ENCODE measurements at places on chromosomes 13 and 19.

GRCh38 chr19:35042056-35042730 is 672 bp downstream of the HPN start:
- DNase-seq, result no peak

GRCh38 chr19:45130888-45131615 is 29.7 kb downstream of the NKPD1 start:
- DNase-seq, result no peak

DNA sequence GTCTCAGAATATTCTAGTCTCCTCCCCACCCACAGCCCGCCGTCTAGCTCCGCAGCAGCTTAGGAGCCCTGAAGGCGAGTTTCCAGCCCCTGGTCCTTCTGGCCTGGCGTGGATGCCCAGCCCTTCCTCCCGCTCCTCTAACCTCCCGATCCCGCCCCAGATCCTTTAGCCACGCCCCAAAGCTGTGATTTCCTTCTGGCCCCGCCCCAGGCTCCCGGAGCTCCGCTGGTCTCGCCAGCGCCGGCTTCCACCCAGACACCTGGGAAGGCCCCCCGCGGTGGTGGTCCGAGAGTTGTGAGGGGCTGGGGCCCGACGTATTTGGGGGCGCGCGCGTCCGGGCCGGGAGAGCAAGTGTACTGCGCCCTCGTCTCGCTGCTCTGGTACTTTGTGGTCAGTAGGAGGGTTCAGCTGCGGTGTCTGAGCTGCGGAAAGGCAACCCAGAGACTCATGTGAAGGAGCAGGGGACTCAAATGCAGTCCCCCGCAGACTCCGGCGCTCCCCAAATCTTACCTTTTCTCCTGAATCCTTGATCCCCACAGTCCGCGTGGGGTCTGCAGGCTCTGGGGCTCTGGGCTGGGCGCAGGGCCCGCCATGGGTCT is at the start of gene CGB7:
TSS of gene CGB7 (minus strand) at position 114 of the 599 bp plus-strand sequence. CDS start 2,374 bp downstream, outside the sequence.
- peak; percentile 26 for DNase-seq

DNA sequence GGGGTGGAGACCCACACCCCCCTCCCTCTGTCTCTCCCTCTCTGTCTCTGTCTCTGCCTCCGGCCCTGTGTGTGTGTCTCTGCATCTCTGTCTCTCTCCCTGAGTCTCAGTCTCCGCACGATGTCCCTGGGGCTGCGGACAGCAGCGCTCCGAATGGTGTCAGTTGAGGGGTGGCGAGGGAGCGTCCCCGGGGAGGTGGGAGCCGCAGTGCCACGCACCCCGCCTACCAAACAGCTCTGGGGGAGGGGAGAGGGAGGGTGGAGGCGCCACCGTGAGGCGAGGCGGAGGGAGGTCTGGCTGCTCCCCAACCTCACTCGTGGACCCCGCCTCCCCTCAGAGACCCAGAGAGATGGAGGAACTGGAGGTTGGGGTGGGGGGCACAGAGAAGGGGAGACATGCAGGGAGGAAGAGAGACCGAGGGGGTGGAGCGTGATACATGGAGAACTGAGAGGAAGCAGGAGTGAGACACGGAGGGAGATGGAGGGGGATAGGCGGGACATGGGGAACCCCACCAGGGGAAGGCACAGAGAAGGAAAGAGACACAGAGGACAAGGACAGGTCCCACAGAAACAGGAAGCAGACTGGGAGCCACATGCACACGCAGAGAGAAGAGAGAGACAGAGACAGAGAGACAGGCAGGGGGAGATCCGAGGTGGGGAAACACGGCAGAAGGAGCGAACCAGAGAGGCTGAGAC is 7.2 kb downstream of the ERFL start:
- DNase-seq, result no peak

GRCh38 chr13:26531742-26532141 is 25.7 kb upstream of the WASF3 start:
- no peak for DNase-seq

DNA sequence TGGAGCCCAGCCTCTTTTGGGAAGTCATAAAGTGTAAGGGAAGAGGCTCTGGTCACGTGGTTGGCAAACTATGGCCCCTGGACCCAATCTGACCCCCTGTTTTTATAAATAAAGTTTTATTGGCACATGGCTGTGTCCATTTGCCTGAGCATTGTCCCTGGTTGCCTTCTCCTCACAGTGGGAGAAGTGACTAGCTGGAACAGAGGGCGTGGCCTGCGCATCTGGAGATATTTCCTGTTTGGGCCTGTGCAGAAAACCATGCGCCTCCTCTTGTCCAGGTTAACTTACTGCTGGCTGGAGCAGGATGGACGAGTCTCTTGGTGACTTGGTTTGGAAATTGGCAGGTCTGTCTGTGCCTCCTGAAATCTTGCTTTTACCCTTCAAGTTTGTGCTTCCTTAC is 48.3 kb downstream of the KDM4B start:
- no peak for DNase-seq

DNA sequence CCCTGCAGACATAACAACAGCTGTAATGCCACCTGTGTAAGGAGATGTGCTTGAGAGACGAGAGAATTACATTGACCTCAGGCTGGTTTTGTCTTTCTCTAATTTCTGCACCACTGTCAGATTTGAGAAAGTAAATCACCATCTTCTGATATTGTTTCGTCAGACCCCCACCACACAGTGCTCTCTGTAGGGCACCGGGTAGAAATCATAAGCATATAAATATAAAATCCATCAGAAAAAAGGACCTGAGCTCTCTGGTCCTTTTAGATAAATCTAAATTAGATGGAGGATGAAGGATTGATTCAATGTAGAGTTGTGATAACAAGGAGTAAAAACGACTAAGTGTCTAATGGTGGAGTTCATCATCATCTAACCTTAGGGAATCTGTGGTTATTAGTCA is 1981.0 kb upstream of the PRR20A start:
- no peak for DNase-seq

DNA sequence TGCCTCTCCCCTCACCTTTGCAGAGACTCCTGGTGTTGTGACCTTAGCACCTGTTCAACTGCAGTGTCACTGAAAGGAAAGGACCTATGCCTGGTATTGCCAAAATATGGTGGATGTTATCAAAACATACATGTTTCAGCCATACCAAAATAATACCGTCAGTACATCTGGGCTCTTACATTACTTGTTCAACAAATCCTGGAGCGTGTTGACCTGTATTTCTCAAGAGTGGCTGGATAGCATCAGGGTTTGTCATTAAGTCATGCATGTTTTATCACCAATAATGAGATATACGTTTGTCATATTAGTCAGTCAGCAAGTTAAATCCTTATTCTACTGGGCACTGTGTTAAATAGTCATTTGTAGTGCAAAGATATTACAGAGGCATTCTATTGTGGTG is 290.8 kb downstream of the SHISA2 start:
- no peak for DNase-seq

DNA sequence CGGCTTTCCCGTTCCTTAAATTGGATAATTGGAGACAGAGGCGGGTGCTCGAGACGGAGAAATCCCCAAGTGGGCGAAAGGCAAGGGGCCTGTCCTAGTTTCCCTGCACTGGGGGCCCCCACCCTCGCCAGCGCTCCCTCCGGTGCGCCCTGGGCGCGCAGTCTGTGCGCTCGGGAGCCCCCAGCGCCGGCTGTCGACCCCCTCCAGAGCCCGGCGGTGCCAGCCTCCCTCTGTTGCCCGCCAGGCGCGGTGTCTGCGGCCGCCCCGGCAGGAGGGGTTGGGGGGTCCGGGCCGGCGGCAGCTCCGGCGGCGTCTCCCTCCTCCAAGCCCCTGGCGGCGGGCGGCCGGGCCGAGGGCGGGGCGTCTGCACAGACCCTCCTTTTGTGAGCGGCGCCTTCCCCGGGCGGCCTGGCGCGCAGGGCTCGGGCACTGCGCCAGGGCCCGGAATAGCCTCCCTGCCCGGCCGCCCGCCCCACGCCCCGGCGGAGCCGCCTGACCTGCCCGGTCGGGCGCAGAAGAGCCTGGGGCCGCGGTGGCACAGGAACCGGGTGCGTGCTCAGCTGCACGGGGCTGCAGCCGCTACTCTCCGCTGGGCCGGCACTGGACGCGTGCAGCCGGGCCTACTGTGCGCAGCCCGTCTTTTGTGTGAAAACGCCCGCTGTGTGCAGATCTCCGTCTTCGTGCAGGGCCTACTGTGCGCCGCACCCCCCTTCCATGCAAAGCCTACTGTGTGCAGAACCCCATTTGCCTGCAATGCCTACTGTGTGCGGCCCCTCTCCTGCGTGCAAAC is 13.2 kb downstream of the GADD45B start:
- no peak for DNase-seq

DNA sequence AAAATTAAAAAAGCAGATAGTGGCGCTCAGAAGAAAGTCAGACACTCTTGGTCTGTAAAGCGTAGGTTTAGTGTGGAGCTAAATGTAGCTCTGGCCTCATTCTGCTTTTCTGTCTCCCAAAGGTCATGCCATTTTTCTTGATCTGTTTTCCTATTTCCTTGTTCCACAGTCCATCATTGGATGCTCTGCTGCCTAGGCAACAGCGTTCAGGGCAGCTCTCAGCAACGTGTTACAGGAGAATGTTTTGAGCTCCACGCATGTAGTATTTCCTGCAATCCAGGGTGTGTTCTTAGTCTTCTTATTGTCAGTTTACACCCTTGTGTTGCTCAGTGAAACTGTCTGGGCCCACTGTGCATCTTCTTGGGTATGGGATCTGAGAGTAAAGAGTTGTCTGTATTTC is 46.0 kb upstream of the PCDH8 start:
- DNase-seq, result no peak

DNA sequence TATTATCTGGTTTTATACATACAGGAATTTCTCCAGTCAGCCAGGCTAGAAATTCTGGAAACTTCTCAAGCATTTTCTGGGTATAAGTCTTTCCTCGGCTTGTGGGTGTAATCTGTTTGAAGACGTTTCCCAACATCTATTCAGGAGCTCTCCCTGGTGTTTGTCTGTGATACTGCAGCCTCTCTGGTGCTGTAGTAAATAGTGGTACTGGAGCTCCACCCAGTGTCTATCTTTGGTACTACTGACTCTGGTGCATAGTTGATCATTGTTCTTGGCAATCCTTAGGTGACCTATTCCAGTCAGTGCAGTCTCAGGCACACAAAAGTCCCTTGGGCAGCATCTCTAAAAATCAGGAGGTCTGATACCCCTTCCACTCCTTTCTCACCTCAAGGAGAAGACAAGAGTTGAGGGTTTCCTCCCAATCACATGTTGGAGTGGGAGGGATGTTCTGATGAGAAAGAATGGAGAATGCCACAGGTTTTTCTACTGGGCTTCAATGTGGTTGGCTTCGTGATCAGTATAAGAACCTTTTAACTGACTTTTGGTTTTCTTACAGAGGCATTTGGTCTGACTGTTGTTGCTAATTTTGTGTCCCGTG is 115.5 kb downstream of the CYSLTR2 start:
- DNase-seq, result peak; percentile 76

DNA sequence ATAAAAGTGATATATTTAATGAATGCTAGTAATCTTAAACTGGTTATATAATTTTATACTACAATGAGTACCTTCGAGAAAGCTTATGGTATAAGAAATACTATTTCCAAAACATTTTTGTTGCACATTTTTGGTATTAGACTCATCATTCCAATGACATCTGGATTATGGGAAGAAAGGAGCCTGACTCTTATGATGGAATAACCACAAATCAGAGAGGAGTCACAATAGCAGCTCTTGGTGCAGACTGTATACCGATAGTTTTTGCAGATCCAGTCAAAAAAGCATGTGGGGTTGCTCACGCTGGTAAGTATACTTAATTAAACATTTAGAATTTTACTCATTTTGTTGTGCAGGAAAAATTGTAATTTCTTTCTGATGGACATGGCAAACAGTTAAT is 3.9 kb downstream of the LACC1 start:
- DNase-seq, result no peak

- no peak for DNase-seq
Observed at GRCh38 chr19:35719402-35720162, 1.8 kb downstream of the KMT2B start.

- no peak for DNase-seq
Observed at GRCh38 chr13:34758628-34759027, 183.4 kb upstream of the NBEA start.

- no peak for DNase-seq
Observed at GRCh38 chr13:49140910-49141611, 79.1 kb upstream of the MLNR start.

GRCh38 chr19:53002479-53002878 is 11.2 kb upstream of the ERVV-1 start:
- no peak for DNase-seq

- no peak for DNase-seq
Observed at GRCh38 chr13:113220877-113221276, 11.5 kb downstream of the CUL4A start.

DNA sequence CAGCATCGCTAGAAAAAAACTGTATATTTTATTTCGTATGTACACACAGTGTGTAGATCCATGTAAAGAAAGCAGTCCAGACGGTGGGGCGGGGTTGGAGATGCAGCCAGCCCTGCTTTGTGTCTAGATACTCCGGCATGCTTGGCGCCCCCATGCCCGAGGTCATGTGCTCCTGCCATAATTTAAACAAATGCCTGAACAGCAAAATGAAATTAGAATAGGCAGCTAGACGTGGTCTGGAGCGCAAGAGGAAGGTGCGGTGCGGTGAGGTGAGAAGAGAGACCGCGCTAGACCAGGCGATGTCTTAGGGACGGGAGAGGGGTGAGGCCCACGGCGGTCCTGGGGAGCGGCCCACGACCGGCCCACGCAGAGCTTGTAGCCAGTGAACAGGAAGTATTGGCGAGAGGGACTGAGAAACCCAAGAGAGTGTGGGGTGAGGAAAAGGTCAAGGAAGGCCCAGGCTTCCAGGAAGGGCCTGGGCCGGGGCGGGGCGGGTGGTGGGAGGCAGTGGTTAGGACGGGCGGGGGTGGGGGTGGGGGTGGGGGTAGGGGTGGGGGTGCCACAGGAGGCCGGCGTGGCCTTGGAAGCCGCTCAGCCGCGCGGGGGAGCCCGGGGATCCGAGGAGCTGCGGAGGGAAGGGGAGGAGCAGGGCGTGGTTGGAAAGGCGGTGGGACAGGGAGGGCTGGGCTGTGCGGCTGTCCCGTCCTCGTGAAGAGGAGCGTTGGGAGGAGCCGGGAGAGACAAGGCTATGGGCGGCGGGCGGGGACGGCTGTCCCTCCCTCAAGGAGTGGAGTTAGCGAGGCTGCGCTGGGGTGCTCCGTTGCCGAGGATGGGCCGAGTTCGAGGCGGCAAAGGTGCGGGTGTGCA is 254.7 kb upstream of the SGCG start:
- no peak for DNase-seq

GRCh38 chr13:29436291-29436690 is 159.2 kb downstream of the SLC7A1 start:
- no peak for DNase-seq

DNA sequence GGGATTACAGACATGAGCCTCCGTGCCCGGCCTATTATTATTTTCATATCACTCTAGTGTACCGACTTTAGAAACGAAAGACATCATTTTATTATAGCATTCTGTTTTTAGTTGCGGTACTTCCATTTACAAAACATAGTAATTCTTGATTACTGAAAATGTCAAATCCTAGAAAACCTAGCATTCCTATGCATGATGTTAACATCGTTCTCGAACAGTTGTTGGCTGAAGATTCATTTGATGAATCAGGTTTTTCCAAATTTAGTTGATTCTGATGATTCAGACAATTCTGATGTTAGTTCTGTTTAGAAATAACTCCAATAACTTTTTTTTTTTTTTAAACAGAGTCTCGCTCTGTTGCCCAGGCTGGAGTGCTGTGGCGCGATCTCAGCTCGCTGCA is 11.5 kb upstream of the MTRF1 start:
- DNase-seq, result no peak

- DNase-seq, result no peak
Observed at GRCh38 chr13:94701313-94702180, 10.8 kb downstream of the SOX21 start.

- peak; percentile 46 for DNase-seq
Observed at GRCh38 chr13:114124921-114125320, 7.5 kb downstream of the RASA3 start.

GRCh38 chr19:19022380-19022961 is 10.8 kb downstream of the SUGP2 start:
- DNase-seq, result no peak
